ENCODE measurements at places on chromosomes 2 and 18. TPM values are rescaled to one million over a fixed set of nuclear protein-coding genes. Genes with fewer than 3 reads are reported as not detected.

The PPM1G gene
- total RNA-seq = 101 TPM

The MLPH gene
- 1.2 TPM for total RNA-seq

The KCNG3 gene
- total RNA-seq = 0.16 TPM

The TBC1D8 gene
- 32.6 TPM for total RNA-seq

The LONRF2 gene
- 8.4 TPM for total RNA-seq

- no peak for DNase-seq
Observed at GRCh38 chr2:42839809-42840501, 47.6 kb upstream of the HAAO start.

The MAPK4 gene
- total RNA-seq = 16.3 TPM

DNA sequence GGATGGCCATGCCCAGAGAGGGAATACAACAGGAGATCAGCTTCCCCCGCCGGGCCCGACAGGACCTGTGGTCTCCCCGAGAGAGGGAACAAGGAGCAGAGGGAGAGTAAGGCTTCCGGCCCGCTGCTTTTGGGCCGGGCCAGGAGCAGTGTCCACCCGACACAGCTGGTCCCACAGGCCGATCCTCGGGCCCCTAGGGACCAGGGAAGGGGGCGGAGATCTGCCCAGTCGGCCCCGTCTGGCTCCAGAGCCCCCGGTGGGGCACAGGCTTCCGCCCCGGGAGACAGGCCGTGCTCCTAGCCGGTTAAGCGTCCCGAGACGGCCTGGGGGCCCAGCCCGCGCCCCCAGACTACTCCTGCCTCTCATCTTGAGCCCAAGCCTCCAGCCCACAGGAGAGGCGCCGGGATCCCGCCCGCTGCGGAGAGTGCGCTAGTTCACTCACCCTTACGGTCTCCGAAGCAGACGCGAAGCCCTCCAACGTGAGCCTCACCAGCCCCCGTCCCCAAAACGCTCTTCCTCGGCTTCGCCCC, at the start of gene MCFD2:
Gene MCFD2 (minus strand): TSS at position 526 of the 530 bp plus-strand sequence. CDS start 6,635 bp downstream, outside the sequence.
- no peak for DNase-seq

- no peak for DNase-seq
Observed at GRCh38 chr2:85015653-85016360, 44.8 kb downstream of the KCMF1 start.

The DRC1 gene
- total RNA-seq = 0.49 TPM

Data from progenitor cell of endocrine pancreas (in vitro differentiated cells).